ENCODE measurements at places on chromosomes 11 and 22.

- no peak for DNase-seq
Observed at GRCh38 chr22:36595154-36595553, 66.2 kb upstream of the EIF3D start.

GRCh38 chr22:25136953-25137576 lies 62.6 kb upstream of the CRYBB3 start:
- DNase-seq: no peak

GRCh38 chr11:72642043-72642883 lies 32.0 kb downstream of the PDE2A start:
- peak; percentile 37 for DNase-seq

GRCh38 chr11:61828629-61829407 lies 718 bp downstream of the FADS2 start:
- DNase-seq: peak; percentile 42

DNA sequence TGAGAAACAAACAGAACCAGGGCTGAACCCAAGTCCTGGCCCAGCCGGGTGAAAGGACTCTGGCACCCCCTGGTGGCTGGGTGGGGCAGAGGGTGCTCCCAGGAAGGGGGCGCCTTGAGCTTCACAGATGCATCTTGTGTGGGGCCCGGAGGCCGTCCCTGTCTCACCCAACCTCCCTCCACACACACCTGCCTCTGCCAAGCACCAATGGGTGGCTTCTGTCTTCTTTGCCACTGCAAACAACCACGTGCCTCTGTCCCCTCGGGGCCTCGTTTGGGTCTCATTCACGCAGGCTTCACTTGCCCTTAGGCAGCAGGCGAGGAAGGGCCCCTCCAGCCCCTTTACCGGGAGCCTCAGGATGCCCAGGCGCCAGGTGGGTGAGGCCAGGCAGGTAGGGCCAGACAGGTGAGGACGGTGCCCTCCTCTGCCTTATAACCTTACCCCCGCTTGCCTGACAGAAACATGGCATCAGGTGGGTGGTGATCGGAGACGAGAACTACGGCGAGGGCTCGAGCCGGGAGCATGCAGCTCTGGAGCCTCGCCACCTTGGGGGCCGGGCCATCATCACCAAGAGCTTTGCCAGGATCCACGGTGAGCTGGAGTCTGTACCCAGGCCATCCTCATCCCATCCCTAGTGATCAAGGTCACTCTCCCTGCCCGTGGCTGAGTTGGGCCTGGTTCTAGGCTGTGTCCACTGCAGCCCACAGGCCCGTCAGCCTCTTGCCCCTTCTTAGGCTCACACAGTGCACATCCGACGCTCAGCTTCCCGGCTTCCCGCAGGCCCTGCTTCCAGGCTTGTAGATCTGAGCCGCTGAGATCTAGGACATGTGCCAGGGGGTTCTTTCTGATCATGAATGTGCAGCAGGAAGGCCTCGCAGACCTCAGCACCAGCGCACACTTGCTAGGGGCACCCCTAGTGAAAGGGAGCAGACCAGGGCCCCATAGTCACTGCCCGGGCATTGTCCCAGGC lies 17.2 kb downstream of the POLR3H start:
- peak; percentile 18 for DNase-seq

DNA sequence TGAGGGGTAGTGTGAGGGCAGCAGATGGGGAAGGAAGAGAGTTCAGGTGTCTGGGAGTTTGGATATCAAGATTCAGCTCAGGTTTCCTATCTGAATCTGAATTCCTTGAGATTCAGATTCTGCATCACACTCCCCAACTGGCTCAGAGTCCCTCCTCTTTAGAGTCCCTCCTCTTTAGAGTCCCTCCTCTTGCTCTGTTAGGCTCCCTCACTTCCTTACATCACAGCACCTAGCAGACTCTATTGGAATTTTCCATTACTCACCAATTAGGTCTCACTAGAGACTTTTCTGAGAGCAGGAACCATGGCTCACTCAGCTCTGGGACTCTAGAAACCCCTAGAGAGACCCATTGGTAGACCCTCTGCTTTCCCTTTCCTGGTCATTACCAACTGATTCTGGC lies 303.4 kb upstream of the SYN3 start:
- peak; percentile 4 for DNase-seq

DNA sequence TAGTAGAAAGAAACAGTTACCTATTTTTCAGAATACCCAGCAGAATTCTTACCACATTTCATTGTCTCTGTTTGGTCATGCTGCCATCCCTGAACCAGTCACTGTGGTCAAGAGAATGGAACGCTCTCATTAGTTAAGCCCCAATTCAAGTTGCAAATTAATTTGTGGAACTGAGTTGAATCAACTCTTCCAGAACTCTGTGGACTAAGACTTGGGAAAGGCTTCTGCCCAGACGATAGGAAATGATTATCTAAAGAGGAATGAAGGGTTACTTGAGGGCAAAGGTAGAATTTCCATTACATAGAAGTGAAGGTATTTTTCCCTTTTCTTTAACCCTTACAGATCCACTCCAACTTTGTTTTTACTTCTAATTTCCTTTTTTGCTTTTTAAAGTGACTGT lies 286.4 kb downstream of the DYNC2H1 start:
- DNase-seq: peak; percentile 95

GRCh38 chr11:2788168-2789071 lies 88.6 kb upstream of the KCNQ1OT1 start:
- no peak for DNase-seq

- DNase-seq: peak; percentile 42
Observed at GRCh38 chr11:102592634-102593581, 32.2 kb downstream of the MMP20 start.

- DNase-seq: peak; percentile 72
Observed at GRCh38 chr11:2929950-2930703, 907 bp upstream of the PHLDA2 start.

- DNase-seq: no peak
Observed at GRCh38 chr11:21949763-21950413, 243.0 kb upstream of the ANO5 start.

DNA sequence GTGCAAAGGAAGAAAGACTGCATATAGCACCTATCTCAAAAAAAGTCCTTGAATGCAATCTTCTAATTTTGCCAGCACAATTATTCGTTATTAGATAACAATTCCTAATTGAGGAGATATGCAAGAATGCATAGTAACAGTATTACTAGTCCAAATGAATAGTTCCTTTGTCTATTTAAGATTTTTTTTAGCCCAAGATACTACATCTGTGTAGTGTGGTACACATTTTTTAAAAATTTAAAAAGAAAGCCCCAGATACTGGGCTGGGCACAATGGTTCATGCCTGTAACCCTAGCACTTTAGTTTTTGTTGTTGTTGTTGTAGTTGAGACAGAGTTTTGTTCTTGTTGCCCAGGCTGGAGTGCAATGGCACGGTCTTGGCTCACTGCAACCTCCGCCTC lies 43.7 kb downstream of the RAB6A start:
- no peak for DNase-seq

GRCh38 chr11:125435461-125436238 lies 60.4 kb downstream of the FEZ1 start:
- DNase-seq: no peak

DNA sequence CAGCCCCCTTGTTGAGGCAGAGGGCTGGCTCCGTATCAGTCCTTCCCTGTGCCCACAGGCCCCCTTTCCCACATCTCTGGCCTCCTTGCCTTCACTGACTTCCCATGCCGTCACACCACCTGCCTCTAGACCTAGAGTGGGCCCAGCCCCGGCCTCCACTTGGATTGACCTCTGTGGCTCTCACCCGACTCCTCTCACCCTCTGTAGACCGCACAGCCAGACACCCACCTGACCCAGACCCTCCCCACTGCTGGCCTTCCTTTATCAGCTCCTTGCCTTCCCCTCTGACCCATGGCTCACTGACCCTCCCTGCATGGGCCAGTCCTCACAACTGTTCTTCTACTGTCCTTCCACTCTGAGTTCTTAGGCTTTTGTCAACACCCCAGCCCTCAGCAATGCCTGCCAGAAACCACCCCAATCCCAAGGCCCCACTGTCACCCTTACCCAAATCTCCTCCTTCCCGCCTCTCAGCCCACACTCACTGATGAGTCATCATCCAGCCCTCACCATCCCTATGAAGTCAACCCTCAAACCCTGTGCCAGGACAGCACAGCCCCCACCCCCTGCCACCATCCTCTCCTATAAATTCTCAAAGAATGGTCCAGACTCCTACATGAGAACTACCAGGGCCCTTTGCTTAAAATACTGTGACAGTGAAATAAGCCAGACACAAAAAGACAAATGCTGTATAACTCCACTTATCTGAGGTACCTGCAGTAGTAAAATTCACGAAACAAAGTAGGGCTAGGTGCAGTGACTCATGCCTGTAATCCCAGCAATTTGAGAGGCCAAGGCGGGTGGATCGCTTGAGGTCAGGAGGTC lies 53.4 kb downstream of the SCGB1A1 start:
- peak; percentile 89 for DNase-seq

- DNase-seq: peak; percentile 87
Observed at GRCh38 chr22:24727218-24727851, 47.2 kb downstream of the PIWIL3 start.

- DNase-seq: no peak
Observed at GRCh38 chr11:115930291-115930690, 426.1 kb upstream of the CADM1 start.

- no peak for DNase-seq
Observed at GRCh38 chr11:17600316-17601255, 53.5 kb downstream of the OTOG start.

DNA sequence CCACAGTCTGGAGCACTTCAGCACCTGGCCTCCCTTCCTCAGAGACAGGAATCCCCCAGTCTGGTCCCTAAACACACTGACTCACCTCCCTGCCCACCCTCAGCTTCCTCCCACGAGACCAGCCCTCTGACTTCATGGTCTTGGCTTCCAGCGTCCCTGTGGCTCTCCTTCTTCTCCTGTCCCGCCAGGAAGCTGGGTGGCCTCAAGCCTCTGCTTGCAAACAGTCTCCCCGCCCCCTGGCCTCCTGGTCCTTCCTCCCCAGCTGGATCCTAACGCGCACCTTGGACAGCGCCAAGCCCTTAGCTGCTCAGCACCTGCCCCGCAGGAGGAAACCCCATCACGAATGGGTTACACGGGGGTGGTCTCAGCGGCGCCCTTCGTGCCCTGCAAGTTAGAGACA lies 4.5 kb downstream of the NCF4 start:
- no peak for DNase-seq

DNA sequence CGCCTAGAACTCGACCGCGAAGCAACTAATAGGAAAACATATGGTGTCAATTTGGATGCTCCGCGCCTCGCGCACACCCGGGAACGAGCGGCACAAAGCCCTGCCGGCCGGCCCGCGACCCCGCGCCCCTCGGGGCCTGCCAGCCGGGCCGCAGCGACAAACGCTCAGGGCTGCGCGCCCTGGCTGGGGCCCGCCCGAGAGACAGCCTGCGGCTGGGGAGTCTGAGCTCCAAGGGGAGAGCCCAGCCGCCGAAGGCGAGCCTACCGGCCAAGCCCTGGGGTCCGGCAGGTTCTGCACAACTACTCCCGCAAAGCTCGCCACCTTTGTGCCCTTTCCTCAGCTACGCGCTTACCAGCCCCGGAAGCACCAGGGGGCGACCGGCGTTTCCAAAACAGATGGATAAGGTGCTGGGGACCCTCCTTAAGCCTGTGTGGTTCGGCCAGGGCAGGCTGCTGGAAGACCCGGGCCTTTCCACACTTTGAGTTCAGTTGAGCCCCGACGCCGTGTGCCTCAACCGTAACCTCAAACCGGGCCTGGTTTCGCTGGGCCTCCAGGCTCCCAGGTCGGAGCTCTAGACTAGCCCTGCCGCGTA lies 6.0 kb downstream of the PAX6 start:
- no peak for DNase-seq

- DNase-seq: no peak
Observed at GRCh38 chr22:49037701-49038245, 789.9 kb downstream of the BRD1 start.

- DNase-seq: no peak
Observed at GRCh38 chr11:66689661-66690590, 12.2 kb upstream of the RBM4B start.

DNA sequence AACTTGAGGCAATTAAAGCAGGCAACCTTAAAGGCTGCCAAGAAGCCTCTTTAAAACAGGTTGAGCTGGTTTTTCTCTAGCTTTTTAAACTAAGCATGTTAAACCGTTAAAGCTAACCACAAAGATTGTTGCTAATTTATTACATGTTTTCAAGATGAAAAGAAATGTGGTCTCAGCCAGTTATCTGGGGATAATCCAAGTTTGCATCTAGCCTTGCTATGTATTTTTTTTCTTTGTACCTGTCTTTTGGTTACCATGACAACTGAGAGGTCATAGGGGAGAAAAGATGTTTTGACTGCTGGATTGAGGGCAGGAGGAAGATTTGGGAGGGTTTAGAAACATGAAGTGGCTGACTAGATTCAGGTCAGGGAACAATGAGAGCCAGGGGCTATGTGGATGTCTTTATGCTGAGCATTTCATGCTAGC lies 19.2 kb upstream of the PGM2L1 start:
- DNase-seq: peak; percentile 96

GRCh38 chr11:12411806-12412727 lies 34.7 kb downstream of the PARVA start:
- peak; percentile 97 for DNase-seq

- peak; percentile 71 for DNase-seq
Observed at GRCh38 chr11:45089676-45090499, 56.6 kb upstream of the PRDM11 start.

DNA sequence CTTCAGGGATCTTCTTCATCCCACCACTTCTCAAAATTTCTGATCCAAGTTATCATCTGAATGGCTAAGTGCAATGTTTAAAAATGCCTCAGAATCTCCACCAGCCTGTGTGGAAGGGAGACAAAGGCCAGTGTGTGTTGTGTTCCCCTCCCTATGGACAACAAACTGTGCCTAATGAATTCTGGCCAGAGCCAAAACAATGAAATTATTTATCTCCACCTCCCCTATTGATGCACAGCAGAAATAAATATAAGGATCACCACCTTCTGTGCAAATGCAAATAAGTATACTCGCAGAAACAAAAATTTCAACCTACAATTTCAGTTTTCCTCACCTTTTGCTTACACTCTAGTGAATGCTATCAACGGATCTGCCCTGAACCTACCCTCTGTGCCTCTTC lies 75.8 kb downstream of the GAB2 start:
- no peak for DNase-seq

GRCh38 chr11:9615031-9615451 lies 41.6 kb downstream of the WEE1 start:
- no peak for DNase-seq

DNA sequence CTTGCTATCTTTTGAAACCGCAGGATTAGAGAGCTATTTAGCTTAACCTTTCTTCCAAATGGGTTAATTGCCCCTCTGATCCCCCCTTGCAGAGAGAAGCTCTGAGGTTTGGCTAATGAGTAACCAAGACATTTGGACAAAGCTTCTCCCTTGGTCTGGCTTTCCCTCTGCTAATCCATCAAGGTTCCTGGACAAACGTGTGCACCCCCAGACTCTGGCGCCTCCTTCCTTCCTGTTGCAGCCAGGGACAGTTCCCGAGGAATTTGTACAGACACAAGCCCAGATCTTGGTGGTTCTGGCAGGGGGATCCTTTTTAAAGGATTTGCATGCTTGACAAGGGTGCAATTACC lies 1.6 kb downstream of the KIAA1671 start:
- peak; percentile 15 for DNase-seq

- no peak for DNase-seq
Observed at GRCh38 chr11:117670443-117670842, 126.6 kb downstream of the DSCAML1 start.

- no peak for DNase-seq
Observed at GRCh38 chr11:19419808-19420207, 179.1 kb upstream of the E2F8 start.
